H7 (cell line): ENCODE measurements at places on chromosomes 5 and 9. TPM values are rescaled to one million over a fixed set of nuclear protein-coding genes. Genes with fewer than 3 reads are reported as not detected.
A peak's percentile ranks its signal among the peaks of the same experiment; 100 is the strongest.

The DOCK8 gene
- total RNA-seq: 0.41 and 0.80 TPM in 2 replicates

The TAS2R1 gene
- not detected in 2 replicates for total RNA-seq

DNA sequence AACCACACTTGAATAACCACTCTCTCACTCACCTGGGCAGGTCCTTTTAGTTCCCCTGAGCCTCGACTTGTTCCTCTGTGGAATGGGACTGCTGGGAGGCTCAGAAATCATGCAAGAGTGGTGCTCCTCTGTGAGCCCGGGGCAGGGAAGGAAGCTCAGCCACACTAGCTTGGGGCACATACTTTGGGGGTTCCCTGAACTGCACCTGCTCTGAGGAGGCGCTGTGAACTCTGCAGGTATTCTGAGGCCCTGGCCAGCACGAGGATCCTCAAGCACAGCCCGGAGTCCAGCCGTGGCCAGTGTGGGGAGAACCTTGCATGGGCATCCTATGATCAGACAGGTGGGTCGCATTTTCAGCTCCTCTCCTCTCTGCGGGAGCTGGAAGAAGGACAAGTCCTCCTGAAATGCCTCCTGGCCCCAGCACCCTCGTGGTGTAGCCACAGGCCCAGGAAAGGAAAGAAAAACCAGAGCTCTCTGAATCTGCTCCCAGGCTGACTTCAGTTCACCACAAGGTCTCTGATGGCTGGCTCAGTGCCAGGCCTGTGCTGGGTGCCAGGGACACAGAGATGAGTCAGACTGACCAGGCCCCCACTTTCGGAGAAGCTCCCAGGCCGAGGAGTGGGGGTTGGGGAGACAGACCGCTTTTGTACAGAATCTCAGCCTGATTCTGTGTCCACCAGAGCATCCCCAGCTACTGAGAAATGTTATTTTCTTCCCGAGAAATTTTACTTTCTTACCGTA lies 11.9 kb downstream of the GLIPR2 start:
- DNase-seq: no peak

DNA sequence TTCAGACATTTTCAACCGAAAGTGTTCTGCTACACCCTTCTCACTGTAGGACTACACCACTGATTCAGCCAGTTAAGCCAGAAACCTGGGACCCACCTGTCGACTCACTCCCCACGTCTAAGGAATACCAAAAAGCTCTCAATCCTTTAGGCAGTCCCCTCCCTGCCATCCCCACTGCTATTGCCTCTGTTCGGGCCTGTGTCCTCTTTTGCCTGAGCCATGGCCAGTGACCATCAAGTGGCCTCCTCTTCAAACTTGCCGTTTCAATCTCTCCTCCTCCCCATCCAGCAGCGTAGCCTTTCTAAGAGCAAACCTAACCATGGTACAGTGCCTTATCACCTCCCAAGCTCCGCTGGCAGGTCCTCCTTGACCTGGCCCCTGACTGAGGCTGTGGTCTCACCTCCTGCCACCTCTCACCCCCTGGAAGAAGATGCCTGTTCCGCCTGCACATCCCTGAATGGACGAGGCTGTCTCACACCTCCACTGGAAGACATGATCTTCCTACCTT lies 64.1 kb downstream of the GALNT12 start:
- DNase-seq: no peak

GRCh38 chr5:114362977-114363761 lies 1.3 kb downstream of the KCNN2 start:
- peak; percentile 19 for DNase-seq
